ENCODE measurements at places on chromosomes 11 and 22.

DNA sequence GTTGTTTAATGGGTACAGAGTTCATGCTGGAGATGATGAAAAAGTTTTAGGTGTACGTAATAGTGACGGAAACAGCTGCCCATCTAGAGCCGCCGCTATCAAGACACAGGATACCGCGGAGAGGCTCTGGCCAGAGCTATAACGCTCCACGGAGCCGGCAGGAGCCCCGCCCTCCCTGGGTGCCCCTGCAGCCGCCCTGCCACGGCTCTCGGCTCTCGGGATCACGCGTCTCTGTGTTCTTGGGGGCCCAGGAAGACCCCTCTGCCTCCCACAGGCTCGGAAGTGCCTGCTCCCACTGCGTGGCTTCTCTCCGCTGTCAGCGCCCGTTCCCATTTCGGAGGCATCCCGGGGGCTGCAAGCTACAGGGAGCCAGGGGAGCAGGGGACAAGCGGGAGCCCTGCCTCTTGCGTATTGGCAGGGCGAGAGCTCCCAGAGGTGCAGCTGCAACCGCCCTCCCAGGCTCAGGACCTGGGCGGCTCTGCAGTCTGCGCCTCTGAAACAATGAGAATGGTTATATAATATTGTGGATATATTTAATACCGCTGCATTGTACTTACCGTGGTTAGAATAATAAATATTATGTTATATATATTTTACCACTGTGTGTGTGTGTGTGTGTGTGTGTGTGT, 13.7 kb downstream of the GLYATL2 start:
- no peak for DNase-seq

DNA sequence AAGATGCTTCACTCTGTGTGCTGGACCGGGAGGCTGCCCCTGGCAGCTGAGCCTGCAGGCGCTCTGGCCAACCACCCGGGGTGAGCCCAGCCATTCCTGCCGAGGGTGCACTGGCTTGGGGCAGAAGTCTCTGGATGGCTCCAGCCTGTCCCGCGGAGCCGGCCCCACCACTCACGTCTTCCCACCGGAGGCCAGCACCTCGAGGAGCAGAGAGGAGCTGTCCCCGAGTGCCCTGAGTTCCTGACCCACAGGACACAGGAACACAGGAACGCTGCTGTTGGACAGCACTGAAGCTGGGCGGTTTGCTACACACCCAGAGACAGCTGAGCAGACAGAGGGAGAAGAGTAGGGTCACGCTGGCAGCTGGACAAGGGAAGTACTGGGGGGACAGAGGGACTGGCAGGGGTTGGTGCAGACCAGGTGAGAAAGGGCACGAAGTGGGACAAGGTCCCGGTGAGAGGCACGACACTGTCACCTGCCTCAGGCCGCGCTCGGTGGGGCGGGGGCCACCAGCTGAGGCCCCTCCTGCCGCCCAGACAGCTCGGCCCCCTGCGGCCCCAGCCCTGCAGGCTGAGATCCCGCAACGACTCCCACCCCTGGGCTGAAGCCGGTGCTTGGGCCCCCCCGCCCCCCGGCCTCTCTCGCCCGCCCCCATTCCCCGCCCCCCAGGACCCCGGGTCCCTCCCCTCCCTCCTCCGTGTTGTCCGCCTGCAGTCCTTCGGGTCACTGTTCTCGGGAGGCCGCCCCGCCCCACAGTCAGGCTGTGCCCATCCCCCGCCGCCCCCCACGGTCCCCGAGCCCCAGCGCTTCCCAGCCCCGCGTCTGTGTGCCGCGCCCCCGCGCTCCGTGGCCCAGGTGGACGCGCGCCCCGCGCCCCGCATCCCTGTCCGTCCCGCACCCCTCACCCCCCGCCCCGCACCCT, 624 bp upstream of the B4GALNT4 start:
- DNase-seq, result no peak

DNA sequence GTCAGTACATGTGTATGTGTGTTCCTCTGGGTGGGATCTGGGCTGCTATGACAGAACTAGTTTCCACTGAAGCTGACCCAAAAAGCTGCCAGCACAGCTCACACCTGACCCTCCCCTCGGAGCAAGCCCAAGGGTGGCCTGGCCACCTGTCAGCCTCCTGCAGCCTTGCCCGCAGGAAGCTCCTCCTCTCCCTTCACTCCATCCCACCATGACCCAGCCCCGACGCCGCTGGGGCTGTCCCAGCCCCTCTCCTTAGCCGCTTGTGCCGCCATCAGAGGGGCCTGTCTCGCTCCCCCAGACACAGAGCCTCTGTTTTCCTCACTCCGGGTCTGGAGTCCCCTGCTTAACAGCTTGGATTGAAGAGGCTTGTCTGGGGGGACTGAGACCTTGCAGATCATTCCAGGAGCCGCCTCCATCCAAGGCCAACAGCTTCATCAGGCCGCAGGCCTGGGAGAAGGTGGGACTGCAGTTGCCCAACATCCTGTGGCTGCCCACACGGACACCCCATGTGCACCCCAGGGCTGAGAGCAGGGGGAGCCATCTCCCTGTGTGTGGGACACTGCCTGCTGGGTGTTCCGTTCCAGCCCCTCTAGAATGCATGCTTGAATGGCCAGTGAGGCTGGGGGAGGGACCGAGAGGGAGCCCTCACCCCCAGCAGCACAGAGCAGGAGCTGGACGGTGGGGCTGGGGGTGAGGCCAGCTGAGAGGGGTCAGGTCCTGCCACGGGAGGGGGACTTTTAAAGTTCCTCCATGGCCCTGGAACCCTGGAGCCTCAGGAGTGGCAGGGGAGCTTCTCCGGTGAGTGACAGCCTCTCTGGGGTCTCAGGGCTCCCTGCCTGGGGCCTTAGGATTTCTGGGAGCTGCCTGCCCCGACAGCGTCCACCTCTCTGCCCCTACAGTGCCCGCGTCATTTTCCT, 696 bp downstream of the MRGPRF start:
- DNase-seq, result peak; percentile 53

DNA sequence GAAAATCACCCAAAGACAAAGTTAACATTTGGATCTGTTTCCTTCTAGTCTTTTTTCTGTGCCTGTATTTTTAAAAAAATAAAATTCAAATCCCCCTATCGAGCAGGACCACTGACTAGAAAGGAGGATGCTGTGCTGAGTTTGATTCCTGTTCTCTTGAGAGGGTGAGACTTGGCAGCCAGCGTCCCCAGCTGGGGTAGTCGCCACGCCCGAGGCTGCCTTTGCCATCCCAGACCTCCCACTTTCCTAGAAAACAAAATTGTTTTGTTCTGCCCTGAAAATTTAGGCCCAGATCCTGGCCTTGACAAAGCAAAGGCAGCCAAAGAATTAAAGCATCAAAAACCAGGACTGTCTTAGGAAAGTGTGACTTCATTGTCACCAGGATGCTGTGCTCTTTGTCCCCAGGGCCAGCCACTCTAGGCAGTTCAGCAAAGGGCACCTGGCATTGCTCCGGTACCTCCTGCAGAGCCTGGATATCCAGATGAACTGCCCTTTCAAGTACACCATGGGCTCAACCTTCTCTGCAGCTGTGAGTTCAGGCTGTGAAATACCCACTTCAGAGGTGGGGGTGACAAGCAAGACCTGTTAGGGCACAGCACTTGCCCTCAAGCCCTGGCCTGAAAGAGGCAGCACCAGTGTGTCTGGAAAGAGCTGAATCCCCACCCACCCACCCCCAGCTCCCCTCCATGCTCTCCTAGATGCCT, 44.6 kb downstream of the KCNQ1OT1 start:
- DNase-seq, result no peak

- no peak for DNase-seq
These were observed 89.7 kb downstream of the FAM76B start for GRCh38 chr11:95699631-95700470.

Measured in left lung (tissue), 14 donors.